NCI-H2227 treated with DMSO at 0.1 percent for 48 hours (cell line): ENCODE measurements at places on chromosomes 3 and 15.

DNA sequence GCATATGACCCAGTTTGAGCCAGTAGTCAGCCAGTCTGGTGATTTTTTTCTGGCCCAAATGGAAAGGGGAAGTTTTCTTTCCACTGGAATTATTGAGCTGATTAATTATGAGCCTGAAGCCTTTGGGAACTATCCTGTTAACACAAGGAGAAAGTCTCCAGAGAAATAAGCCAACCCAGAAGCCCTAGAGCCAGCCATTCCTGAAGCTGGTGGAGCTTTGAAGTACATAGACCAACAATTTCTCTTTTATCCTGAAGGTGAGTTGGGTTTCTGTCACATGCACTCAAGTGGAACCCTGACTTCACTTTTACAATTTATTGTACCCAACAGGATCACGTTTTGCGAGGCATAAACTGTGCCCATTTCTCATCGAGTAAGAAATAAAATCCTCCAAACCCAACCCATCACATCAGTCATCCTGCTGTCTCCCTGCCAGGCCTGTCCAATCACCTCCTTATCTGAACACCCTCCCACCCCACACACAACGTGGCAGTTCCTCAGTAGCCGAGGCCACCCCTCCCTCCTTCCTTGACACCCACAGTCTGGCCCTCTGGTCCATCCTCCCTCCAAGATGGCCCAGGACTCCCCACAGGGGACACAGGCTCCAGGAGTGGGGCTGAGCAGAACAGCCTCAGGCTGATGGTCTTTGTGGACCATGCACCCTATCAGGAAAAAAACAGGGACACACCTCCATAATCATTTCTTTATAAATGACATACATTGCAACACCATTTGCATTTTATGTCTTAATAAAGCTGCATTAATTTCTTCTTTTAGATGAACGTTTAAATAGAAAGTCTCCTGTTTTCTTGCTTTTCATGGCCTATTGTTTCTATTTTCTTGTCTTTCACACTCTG, 55.7 kb upstream of the GATA2 start:
- no peak for DNase-seq

DNA sequence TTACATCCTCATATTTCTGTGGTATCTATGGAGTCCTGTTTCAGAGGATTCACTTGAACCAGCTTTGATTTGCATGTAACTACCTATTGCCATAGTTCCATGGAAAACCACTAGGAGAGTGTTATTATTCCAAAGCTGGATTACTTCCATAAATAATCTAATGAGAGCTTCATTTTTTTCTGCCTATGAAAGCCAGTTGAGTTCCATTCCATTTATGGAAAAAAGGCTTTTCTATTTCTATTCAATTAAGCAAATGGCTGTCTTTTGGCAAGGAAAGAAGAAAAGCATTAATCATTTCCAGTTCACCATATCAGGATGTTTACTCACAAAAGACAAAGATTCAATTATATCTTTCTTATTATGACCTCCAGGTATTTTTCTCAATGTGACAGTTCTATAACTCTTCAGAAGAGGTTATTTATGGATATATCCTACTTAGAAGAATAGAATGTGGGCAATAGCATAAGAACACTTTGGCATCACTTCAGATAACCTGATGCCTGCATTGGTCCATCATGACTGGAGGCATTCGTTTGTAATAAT, 259.9 kb upstream of the ZPLD1 start:
- DNase-seq: no peak

DNA sequence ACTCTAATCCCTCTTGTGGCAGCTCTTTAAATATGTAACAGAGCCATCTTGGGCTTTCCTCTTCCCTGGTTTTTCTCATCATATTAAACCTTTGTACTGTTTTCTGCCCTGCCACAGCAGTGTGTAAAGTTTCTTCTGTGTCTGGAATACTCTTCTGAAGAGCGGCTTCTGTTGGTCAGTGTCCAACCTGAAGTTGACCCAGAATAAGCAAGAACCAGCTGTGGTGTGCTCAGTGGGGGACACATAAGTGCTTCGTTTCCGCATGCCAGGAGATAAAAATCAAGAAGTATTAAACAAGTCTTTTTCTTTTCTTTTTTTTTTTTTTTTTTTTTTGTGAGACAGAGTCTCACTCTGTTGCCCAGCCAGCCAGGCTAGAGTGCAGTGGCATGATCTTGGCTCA, 173.2 kb upstream of the CHRM5 start:
- DNase-seq: no peak

GRCh38 chr15:77420610-77421369, at the start of gene HMG20A:
TSS of gene HMG20A (plus strand) at chr15:77420888. CDS start at chr15:77458408, 37,520 bp downstream.
- peak; percentile 87 for DNase-seq

DNA sequence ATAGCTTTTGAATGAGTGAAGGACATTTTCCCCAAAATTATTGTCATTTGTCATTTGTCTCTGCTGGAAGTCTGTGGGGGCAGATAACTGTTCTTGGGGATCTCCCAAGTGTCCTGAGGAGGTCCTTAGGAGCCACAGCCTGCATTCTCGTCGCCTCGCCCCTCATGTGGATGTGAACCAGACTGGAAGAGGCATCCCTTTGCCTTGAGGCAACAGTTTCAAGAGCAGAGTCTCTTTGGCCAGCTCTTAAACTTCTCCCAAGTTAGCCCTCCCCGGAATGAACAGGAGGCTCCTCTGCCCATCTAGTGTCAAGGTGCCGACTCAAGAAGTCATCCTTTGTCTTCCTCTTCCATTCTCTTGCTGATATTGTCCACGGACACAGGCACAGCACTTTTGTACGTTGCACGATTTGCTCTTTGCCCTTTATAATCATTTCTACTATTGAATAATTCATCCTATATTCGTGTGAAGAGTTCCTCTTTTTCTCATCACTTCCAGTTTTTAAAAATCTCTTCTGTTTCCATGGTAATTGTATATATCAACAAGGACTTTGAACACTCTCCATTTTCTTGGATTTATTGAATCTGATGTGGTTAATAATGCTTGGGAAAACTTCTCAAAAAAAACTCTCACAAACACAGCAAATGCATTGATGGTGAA, 40.8 kb upstream of the CD47 start:
- DNase-seq: no peak

- DNase-seq: no peak
Measured at GRCh38 chr3:14518432-14518802, 21.7 kb downstream of the GRIP2 start.

GRCh38 chr3:151384741-151385174, at the start of gene P2RY12:
TSS of gene P2RY12 (minus strand) at chr3:151384753. CDS start at chr3:151338845, 45,908 bp downstream.
- no peak for DNase-seq

DNA sequence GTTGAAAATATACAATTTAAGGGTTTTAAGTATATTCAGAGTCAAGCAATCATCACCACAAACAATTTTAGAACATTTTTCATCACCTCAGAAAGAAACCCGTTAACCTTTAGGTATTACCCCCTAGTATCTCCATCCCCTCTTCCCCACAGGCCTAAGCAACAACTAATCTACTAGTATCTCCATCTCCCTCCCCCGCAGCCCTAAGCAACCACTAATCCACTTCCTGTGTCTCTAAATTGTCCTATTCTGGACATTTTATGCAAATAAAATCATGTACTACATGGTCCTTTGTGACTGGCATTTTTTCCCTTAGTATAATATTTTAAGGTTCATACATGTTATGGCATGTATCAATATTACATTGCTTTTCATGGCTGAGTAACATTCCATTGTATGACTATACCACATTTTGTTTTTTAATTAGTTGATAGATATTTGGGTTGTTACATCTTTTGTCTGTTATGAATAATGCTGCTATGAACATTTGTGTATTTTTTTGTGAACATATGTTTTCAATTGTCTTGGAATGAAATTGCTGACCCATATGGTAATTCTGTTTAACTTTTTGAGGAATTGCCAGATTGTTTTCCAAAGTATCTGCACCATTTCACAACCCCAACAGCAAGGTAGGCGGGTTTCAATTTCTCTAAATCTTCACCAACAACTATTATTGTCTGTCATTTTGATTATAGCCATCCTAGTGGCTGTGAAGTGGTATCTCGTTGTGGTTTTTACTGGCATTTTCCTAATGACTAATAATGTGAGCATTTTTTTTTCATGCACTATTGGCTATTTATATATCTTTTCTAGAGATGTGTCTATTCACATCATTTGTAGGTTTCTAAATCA, 215.6 kb upstream of the CD96 start:
- DNase-seq: no peak

DNA sequence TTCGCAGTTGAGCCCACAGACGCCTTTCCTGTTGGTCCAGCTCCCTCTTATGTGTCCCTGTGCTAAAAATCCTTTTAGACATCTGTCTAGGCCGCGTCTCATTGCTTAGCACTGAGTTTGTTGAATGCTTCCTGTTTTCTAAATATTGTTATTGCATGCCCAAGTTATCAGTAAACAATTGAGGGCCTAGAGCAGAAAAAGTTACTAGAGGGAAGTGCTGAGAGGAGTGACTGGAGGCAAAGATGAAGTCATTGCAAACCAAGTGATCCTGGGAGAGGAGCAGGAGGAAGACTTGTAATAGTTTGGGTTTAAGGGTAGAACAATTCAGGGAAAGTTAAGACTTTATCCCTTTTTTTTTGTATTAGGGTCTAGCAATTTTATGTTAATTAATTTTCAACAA, 88.1 kb downstream of the DCUN1D1 start:
- no peak for DNase-seq

DNA sequence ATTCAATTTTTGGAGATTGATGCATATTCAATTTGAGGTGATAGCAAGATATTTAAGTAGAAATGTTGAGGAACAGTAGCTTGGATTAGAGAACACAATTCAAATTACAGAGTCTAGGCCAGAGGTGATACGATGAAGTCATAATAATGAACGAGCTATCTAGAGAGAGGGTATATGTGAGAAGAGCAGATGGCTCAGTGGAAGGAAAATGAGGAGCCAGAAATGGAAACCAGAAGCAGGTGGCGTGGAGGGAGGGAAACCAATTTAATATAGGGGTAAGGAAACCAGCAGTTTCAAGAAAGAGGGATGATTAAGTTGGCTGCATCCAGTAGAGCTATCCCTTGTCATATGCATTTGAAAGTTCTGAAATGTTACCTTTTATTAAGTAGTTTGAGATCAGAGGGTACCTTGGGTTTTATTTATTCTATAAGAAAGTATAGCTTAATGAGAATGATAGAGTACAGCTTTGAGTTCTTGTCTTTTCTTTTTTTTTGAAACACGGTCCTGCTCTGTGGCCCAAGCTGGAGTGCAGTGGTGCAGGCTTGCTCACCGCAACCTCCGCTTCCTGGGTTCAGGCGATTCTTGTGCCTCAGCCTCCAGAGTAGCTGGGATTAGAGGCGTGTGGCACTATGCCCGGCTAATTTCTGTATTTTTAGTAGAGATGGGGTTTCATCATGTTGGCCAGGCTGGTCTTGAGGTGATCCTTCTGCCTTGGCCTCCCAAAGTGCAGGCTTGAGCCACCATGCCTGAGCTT, 22.1 kb downstream of the NCK1 start:
- peak; percentile 41 for DNase-seq

GRCh38 chr3:158532099-158532734, 38.8 kb upstream of the MLF1 start:
- DNase-seq: peak; percentile 29

GRCh38 chr3:23735535-23736326, 70.0 kb upstream of the UBE2E1 start:
- DNase-seq: no peak

GRCh38 chr3:112640276-112640929, 540 bp downstream of the CCDC80 start:
- DNase-seq: peak; percentile 6

DNA sequence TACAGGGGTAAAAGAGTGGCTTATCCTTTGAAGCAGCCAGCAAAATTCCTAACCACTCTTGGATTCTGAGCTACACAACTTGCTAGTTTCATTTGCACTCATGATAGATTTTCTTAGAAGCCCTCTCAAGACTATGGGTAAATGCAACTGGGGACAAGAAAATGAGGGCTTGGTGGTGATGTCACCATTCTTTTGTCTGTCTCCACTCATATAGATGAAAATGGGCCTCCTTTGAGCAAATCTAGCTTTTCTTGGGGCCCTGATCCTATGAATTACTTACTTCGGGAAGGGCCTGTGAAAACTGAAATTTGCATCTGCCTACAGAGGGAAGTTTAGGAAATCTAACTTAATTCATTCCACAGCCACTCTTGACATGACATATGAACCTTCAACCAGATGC, 486.3 kb downstream of the MAGI1 start:
- DNase-seq: peak; percentile 78

DNA sequence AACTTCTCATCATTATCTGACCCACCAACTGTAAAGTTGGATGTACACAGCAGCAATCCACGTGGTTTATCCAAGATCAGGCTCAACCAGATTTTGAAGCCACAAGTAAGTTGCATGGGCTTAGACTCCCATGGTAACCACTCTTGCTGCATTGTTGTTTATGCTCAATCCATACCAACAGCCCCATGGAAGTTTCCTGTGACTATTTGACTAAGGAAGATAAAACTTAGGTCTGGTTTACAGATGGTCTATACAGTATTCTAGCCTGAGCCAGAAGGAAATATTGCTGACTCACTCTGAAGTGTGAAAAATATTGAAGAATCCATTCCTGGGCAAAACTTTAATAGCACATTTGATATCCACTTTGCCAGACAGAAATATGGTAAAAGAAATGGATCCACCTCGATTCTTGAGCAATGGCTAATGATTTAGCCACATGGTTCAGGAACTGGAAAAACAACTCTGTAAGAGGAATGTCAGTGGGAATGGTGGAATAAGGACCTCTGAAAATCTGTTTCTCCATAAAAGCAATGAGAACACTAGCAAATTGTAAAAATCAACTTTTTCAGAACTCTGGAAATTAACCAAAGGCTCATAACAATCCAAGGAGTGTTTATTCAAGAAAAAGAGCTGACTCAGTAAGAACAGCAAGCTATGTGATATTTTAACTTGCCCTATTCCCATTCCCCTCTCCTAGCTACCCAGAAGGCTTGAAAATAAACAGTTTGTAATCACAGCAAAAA, 162.9 kb upstream of the STT3B start:
- no peak for DNase-seq

GRCh38 chr3:14522129-14522691, 17.9 kb downstream of the GRIP2 start:
- DNase-seq: no peak

GRCh38 chr3:128054367-128054766, 2.1 kb downstream of the SEC61A1 start:
- no peak for DNase-seq

DNA sequence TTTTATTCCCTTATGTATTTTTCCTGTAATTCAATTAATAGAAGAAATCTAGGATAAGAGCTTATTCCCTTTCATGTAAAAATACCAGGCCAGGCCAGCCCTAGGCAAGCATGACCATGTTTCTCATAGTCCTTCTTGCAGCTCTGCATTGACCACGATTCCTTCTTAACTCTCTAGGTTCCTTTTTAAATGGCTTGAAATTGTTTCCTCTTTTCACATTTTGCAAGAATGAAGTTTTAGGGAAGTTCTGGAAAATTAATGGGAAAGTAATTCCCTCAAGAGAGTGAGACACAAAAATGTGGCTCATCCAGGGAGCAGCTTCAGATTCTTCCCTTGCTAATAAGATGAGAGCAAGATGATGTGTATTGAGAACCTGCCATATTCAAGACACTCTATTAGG, 116.5 kb upstream of the FGF7 start:
- DNase-seq: no peak

- no peak for DNase-seq
Measured at GRCh38 chr3:32606277-32606676, 35.6 kb upstream of the DYNC1LI1 start.

GRCh38 chr15:38374029-38374428, 79.9 kb upstream of the FAM98B start:
- DNase-seq: no peak

- no peak for DNase-seq
Measured at GRCh38 chr3:65639444-65639843, 399.3 kb downstream of the MAGI1 start.
